ENCODE measurements at places on chromosomes 12 and 14. TPM values are rescaled to one million over a fixed set of nuclear protein-coding genes. Genes with fewer than 3 reads are reported as not detected.

RAD52 gene
- 22.9 TPM for total RNA-seq

CDKN3 gene
- total RNA-seq: 0.42 TPM

OR11H7 gene
- total RNA-seq: not detected

TC2N gene
- 10.4 TPM for total RNA-seq

CMAS gene
- total RNA-seq: 19.1 TPM

SUSD6 gene
- total RNA-seq: 97.8 TPM

KRT80 gene
- not detected for total RNA-seq

KITLG gene
- not detected for total RNA-seq

GYS2 gene
- total RNA-seq: 0.10 TPM

NUAK1 gene
- total RNA-seq: not detected

CLEC6A gene
- total RNA-seq: not detected

LRTM2 gene
- total RNA-seq: not detected

PRPH gene
- total RNA-seq: not detected

CHGA gene
- total RNA-seq: not detected

MAP3K9 gene
- total RNA-seq: 20.2 TPM

Measured in B cell (primary cell).